ENCODE measurements at places on chromosomes 4 and X. TPM values are rescaled to one million over a fixed set of nuclear protein-coding genes. Genes with fewer than 3 reads are reported as not detected.

- no peak for DNase-seq
These were observed 62.0 kb downstream of the ASMT start for GRCh38 chrX:1676866-1677265.

DNA sequence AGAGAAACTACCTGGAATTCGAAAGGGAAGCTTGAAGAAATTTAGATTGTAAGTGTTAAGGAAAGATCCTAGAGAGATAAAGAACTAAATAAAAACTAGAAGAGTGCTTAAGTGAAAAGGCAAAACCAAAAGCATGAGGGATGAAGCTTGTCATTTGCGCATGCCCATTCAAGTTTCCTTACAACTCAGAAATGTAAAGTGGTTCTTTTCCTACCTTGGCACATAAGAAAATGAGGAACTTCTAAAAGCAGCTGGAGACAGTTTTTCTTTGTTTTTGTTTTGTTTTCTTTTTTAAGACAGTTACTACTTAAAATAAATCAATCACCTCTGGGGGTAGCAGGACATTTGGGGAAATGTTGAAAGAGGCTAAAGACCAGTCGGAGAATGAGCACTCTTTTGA lies 1304.4 kb upstream of the PCDH7 start:
- DNase-seq, result no peak

- no peak for DNase-seq
These were observed 15.9 kb upstream of the NOCT start for GRCh38 chr4:138999666-139000065.

DNA sequence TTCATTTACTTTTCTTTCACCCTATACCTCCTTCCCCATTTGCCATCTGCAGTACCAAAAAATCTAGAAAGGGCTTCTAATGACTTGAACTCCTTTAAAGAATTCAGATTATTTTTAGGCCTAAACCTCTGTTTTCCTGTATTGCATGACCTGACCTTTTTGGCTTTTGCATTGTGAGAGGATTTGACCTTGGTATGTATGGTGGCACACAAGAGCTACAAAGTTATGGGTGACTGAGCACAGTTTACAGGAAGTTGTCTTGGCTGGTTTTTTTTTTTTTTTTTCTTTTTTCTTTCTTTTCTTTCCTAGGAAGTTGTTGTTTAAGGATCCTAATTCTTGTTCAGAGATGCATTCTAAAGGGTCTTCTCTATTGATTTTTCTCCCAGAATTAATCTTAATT lies 32.0 kb upstream of the MTMR8 start:
- no peak for DNase-seq

DNA sequence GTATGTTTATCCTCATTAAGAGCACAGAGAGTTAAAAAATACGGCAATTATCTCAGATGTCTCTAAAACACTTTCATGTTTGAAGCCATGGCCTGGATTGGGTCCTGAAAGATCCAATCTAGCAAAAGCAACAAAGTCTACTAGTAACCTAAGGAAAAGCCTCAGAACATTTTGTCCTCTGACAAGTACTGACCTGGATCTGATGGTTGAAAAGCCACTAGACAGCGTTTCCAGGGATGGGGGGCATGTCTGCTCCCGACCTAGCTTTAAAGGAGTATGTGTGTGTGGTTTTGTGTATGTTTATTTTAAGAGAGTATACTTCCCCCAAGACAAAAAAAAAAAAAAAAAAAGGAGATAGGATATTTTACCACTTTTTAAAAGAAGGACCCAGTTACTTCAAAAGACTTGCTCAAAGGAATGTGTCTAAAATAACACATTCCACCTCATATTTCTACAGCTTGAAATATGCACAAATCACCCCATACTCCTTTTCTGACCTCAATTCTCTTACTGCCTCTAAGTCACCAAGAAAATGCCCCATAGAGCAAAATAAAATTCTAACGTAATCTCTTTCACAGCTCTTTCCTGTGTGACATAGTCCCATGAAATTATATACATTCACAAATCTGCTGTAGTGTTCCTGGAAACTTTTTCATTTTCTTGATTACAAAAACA lies 189.0 kb upstream of the TTC29 start:
- DNase-seq, result no peak

- DNase-seq, result no peak
These were observed 85.1 kb upstream of the PSAPL1 start for GRCh38 chr4:7519638-7520376.

GRCh38 chr4:80076681-80077080 lies 3.7 kb upstream of the ANTXR2 start:
- DNase-seq, result no peak

The MFAP3L gene
- polyA plus RNA-seq, result 18.6 TPM

The ATP1B4 gene
- not detected for polyA plus RNA-seq

The ASB12 gene
- not detected for polyA plus RNA-seq

The TLL1 gene
- polyA plus RNA-seq, result 0.04 TPM

The ZAR1 gene
- not detected for polyA plus RNA-seq

The GPR50 gene
- polyA plus RNA-seq, result not detected

Data from liver (tissue), 10 donors.